Left renal pelvis (tissue), 4 donors: ENCODE measurements at places on chromosomes 5 and 9.

DNA sequence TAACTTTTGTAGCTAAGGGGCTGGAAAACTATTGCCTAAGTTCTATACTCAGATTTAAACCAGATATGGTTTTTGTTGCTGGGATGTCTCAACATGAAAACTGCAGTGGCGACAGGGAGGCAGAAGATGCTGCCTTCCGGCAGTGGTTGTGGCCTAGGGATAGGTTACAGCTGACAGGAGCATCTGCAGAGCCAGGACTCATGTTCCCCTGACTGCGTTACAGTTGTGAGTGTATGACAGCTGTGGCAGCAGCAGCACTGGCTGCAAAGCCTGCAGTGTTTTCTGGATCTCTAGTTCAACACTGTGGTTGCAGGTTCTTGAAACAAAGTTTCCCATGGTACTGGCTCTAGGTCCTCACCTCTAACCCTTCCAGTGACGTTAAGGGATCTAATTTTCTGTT lies 498.8 kb upstream of the CDH18 start:
- DNase-seq = no peak

GRCh38 chr5:174410716-174411478 lies 313.5 kb upstream of the MSX2 start:
- no peak for DNase-seq

GRCh38 chr5:87229780-87230179 lies 37.9 kb upstream of the RASA1 start:
- no peak for DNase-seq

- DNase-seq = no peak
Observed at GRCh38 chr9:86045654-86046053, 53.7 kb downstream of the GOLM1 start.

- no peak for DNase-seq
Observed at GRCh38 chr5:33238826-33239695, 201.7 kb upstream of the TARS1 start.

GRCh38 chr5:39177631-39177964 lies 41.8 kb downstream of the FYB1 start:
- no peak for DNase-seq

- DNase-seq = no peak
Observed at GRCh38 chr9:85658716-85659115, 83.0 kb downstream of the AGTPBP1 start.

- DNase-seq = no peak
Observed at GRCh38 chr5:147734894-147735293, 47.6 kb downstream of the JAKMIP2 start.

DNA sequence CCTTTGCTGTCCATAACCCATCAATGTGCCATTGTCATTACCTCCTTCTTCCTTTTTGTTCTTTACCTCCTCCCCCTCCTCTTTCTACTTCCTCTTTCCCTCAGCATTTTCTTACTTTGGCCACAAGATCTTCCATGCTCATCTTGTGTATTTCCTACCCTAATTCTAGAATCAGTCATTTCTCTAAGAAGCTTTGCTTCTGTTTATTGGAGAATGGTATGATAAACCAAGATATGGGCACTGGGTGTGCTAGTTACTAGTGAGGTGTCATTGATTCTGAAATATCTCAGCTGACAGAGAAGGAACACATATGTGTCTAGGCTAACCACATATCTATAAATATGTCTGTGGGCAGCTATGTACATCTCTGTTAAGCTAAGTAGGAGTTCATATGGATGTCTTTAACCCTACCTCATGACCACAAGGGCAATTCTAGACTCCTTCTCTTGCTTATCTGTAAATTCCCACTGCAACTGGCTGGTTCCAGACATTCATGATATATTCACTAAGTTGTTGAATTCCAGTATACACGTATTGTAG lies 2051.3 kb upstream of the CDH9 start:
- no peak for DNase-seq

DNA sequence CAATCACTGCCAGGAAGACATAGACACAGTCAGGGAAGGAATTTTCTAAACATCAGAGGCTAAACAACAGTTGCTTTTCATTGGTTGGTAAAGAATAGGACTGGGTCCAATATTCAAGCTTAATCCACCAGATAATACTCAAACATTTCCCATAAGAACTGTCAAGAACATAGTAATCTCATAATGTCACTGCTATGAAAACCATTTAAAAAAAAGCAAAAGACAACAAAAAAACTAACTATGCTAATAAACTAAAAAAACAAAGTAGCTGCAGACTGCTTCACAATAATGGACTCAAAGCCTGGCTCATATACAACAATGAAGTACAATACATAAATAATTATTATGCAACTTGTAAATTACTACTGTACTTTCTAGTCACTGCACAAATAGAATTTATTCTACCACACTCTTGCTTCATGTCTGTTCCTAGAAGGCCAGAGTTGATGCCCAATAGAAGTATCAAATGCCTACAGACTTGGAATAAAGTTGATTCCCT lies 148.7 kb downstream of the MLLT3 start:
- DNase-seq = no peak

DNA sequence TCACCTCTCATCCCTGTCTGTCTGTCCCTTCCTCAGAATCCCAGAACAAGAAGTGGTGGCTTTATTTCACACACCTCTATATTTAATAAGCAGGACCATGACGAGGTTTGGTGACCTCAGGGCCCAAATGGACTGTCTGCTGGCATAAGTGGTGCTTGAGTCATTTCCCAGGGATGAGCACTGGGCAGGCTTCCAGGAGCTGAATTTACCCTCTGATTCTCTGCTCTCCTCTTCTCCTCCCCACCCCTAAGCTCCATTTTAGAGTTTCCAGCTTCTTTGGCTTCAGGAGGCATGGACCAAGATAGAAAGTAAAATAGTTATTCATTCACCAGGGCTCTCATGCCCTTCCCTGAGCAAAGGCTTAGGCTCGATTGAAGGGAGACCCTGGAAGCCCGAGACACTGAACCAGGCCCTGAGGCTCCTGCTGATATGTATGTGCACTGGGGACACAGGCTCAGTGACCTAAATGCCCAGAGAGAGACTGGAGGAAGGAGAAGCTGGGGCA lies 69.1 kb downstream of the PPARGC1B start:
- no peak for DNase-seq

GRCh38 chr9:122939601-122940000 lies 1.2 kb upstream of the RABGAP1 start:
- no peak for DNase-seq
